ENCODE measurements at places on chromosomes 16 and 17.

DNA sequence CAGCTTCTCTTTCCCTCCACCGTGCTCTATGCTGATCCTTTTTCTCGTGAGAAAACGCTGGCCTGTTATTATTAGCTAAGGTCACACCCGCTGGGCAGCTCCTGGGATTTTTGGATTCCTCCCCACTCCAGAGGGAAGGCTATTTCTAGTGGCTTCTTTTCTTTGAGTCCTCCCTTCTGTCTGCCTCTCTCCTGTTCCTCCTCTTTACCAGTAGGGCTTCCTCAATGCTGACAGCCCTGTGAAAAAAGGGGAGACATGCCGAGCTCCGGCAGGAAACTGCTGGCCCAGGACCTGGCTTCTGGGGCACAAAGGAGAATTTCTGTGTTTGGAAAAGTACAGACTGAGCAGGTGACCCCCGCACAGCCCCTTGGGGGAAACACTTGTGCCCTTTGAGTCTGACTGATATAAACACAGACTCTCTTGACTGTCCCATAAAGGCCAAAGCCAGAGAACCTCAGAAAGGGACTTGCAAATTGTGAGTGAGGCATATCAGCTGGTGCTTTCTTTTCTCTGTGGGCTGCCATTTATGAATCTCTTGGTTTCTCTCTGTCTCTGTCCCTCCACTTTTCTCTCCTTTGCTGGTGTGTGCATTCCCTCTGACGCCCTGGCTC, 14.0 kb upstream of the RNF135 start:
- DNase-seq = peak; percentile 30

GRCh38 chr17:40022961-40023541, 7.8 kb downstream of the CSF3 start:
- DNase-seq = no peak

- no peak for DNase-seq
These were observed at the start of gene PDILT for GRCh38 chr16:20404637-20405036. Gene PDILT, minus strand, starts transcription at chr16:20404737. Its CDS starts 5,437 bp downstream, at chr16:20399300.

GRCh38 chr16:6751191-6751590, 581.5 kb upstream of the RBFOX1 start:
- DNase-seq = no peak

- no peak for DNase-seq
These were observed 2.6 kb upstream of the TMEM88 start for GRCh38 chr17:7852262-7852670.

- DNase-seq = no peak
These were observed 132.5 kb downstream of the CNTNAP4 start for GRCh38 chr16:76409706-76410105.

- no peak for DNase-seq
These were observed 7.9 kb downstream of the SENP3 start for GRCh38 chr17:7569571-7569970.

- no peak for DNase-seq
These were observed 17.1 kb downstream of the GNA13 start for GRCh38 chr17:65039336-65039988.

- peak; percentile 17 for DNase-seq
These were observed 19.2 kb downstream of the CDH3 start for GRCh38 chr16:68664297-68664696.

DNA sequence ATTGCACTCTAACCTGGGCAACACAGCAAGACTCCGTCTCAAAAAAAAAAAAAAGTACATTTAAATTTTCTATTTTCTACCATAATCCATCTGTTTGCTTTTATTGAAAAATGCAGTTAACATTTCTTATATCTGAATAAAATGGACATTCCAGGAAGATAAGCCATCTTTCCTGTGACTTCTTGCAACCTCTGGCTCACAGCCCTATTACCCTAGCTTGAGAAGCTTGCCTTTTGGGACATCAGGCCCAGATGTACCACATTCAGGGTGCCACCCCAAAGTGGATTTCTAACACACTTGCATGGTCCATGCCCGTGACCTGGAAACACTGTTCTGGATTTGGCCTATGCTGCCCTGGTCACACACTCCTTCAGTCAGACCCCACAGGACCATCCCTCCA, 30.1 kb upstream of the DDX52 start:
- DNase-seq = peak; percentile 29

Measured in fibroblast of skin of back (primary cell).